ENCODE measurements at places on chromosomes 1 and 21.

DNA sequence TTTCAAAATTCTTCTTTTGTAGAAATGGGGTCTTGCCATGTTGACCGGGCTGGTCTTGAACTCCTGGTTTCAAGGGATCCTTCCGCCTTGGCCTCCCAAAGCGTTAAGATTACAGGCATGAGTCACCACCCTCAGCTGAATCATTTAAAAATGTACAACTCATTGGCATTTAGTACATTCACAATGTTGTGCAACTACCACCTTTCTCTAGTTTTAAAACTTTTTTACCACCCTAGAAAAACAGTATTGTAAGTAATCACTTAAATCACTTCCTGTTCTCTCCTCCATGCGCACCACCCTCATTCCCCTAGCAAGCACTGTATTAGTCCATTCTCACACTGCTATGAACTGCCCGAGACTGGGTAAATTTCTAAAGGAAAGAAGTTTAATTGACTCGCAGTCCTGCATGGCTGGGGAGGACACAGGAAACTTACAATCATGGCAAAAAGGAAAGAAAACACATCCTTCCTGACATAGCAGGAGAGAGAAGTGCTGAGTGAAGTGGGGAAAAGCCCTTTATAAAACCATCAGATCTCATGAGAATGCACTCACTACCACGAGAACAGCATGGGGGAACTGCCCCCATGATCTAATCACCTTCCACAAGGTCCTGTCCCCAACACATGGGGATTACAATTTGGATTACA, 14.4 kb upstream of the THEM5 start:
- no peak for DNase-seq

DNA sequence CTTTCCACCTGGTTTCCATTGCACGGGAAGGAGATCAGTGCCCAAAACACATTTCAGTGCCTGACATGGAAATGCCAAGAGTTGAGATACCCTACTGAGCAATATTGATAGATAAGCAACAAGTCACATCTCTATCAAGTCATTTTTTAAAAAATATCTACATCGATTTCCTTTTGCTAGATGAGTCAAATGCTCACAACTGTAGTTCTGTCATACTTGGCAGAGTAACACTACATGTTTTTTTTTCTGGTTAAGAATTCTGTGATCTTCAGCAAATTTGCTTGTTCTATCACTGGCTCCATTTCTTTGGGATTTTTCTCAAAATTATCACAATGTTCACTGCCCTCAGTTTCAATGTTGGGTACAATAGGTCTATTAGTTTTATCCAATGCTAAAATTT, 145.4 kb downstream of the ZC3H11B start:
- DNase-seq, result no peak

DNA sequence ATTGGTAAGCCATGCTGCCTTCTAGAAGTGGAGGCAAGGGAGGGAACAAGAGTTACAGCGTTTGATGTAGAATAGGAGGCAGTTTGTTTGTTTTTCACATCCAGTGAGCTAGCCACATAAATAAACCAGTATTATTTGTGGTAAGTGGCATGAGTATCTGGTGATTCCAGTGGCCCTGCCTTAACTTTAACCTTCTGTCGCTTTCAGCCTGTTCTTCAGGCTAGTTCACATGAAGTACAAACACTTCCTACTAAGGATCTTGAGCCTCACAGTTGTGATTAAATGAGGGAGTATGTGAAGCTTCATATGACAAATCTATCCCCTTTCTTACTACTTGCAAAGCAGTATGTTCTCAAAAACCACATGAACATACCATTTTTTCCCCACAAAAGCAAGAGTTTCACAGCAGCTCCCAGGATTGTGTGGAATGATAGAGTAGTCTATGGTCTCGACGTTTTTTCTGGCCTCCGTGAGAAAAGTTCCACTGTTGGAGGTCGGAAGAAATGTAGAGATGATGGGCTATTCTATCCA, 59.5 kb downstream of the PHACTR4 start:
- no peak for DNase-seq

- no peak for DNase-seq
Observed at GRCh38 chr1:100736746-100737145, 17.2 kb downstream of the VCAM1 start.

DNA sequence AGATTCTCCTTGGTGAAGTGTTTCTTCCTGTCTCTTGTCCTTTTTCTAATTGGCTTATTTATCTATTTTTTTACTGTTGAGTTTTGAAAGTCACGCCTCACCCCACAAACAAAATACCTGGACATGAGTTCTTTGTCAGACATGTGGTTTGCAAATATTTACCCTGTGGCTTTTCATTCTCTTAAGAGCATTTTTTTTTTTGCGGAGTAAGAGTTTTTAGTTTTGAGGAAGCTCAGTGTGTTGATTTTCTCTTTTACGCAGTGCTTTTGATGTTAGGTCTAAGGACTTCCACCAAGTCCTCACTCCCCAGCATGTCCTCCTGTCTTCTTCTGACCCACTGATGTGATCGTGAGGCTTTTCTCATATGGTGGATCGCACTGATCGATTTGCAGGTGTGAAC, 7.6 kb downstream of the DFFB start:
- no peak for DNase-seq
